Kidney (tissue), 22 donors: ENCODE measurements at places on chromosomes 3 and 15. TPM values are rescaled to one million over a fixed set of nuclear protein-coding genes. Genes with fewer than 3 reads are reported as not detected.

DNA sequence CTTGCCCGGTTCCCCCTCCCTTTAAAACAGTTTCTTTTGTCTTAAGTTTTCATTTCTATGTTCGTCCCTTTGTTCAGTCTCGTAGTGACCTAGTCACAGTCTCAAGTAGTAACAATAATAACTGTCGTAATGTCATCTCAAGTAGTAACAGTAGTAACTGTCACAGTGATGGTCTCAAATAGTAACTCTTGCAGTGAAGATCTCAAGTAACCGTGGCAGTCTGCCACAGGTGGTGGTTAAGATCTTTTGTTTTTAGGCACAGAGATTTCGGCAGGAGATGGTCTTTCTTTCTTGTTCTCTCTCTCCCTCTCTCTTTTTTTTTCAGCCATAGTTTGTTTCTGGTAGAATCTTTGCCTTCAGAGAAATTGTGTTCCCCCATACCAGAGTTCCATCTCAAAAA, 656.0 kb upstream of the SGO1 start:
- H3K4me3 ChIP-seq: no peak overlapping the region
- no peak overlapping the region for H3K27ac ChIP-seq
- no peak for DNase-seq
- H3K27me3 ChIP-seq: no peaks in the 10 kb centered on the region

- no peak overlapping the region for H3K27ac ChIP-seq
- peak; percentile 45 for DNase-seq
- no peak overlapping the region for H3K4me3 ChIP-seq
- no peaks in the 10 kb centered on the region for H3K4me1 ChIP-seq
- no peaks in the 10 kb centered on the region for H3K27me3 ChIP-seq
- no peaks in the 10 kb centered on the region for H3K36me3 ChIP-seq
These were observed 127.5 kb upstream of the TOPAZ1 start for GRCh38 chr3:44114142-44114541.

DNA sequence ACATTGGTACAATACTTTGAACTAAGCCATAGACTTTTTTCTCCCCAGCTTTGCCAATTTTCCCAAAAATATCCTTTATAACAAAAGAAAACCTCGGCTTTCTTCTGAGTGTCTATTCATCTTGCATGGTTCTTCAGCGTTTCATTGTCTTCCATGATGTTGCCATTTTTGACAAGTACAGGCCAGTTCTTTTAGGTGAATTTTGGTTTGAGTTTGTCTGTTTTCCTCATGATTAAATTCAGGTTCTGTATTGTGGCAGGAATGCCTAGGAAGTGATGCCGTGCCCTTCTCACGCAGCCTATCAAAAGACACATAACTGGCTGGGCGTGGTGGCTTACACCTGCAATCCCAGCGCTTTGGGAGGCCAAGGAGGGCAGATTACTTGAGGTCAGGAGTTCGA, 7.6 kb upstream of the CSPG4 start:
- no peaks in the 10 kb centered on the region for H3K36me3 ChIP-seq
- H3K27ac ChIP-seq: no peak overlapping the region
- no peak for DNase-seq
- peaks cover 8% of the 10 kb centered on the region for H3K4me1 ChIP-seq

- H3K36me3 ChIP-seq: no peaks in the 10 kb centered on the region
- DNase-seq: peak; percentile 89
- peak overlapping the region; percentile 87 for H3K4me3 ChIP-seq
- H3K27me3 ChIP-seq: no peaks in the 10 kb centered on the region
These were observed 524 bp downstream of the IGF1R start for GRCh38 chr15:98648654-98649471.

Gene PSMA4
- total RNA-seq: 118 TPM

Gene LIPC
- total RNA-seq: 9.9 TPM

Gene FBXL22
- total RNA-seq: 4.7 TPM
